ENCODE measurements at places on chromosomes 1 and 21. TPM values are rescaled to one million over a fixed set of nuclear protein-coding genes. Genes with fewer than 3 reads are reported as not detected.
A peak's percentile ranks its signal among the peaks of the same experiment; 100 is the strongest.

GRCh38 chr1:104593413-104594187 is 843.9 kb downstream of the AMY1C start:
- no peak for DNase-seq

CFHR4 gene
- not detected for polyA plus RNA-seq

- peak; percentile 49 for DNase-seq
Observed at GRCh38 chr1:16612332-16613172, 812 bp downstream of the NBPF1 start.

SLC2A5 gene
- polyA plus RNA-seq, result 0.12 TPM

DNA sequence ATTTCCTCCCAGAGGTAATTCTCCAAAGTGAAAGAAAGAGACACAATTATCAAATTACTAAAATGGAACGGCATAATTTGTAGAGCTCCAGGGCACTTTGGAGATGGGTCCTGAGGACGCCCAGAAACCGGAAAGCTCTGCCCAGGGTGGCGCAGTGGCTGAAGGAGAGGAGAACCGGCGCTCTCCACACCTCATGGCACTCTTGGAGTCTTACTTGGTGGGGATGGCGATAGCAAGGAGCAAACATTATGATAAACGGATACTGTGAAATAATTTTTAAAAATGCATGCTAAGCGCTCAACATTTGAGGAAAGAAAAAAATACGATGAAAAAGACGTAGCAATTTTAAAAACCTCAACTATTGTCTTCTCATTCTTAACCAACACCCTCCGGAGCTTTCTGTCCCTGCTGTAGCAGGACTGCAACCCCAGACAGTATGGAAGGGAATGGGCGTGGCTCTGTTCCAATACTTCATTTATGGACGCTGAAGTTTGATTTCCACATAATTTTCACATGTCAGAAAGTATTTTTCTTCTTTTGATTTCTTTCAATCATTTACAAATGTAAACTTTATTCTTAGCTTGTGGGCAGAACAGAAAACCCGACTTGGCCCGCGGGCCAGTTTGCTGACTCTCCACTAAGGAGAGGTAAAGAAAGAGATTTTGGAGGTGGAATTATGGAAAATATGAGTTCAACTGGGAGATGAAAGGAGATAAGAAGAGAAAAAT is 1.1 kb downstream of the S100A11 start:
- peak; percentile 42 for DNase-seq

CASP9 gene
- 13.3 TPM for polyA plus RNA-seq

GRCh38 chr1:151616505-151616849 is 4.6 kb downstream of the SNX27 start:
- DNase-seq, result no peak

- no peak for DNase-seq
Observed at GRCh38 chr21:28269173-28269572, 723.5 kb downstream of the LTN1 start.

ARMH1 gene
- polyA plus RNA-seq, result 1.7 TPM

TAL1 gene
- polyA plus RNA-seq, result not detected

GRCh38 chr1:178496410-178497135 is at the start of gene CLEC20A:
Gene CLEC20A (minus strand): TSS chr1:178496964. CDS start chr1:178496939, 25 bp downstream.
- DNase-seq, result no peak

VHLL gene
- polyA plus RNA-seq, result not detected

GRCh38 chr1:228403231-228403631 is 3.4 kb downstream of the TRIM11 start:
- DNase-seq, result no peak

DNA sequence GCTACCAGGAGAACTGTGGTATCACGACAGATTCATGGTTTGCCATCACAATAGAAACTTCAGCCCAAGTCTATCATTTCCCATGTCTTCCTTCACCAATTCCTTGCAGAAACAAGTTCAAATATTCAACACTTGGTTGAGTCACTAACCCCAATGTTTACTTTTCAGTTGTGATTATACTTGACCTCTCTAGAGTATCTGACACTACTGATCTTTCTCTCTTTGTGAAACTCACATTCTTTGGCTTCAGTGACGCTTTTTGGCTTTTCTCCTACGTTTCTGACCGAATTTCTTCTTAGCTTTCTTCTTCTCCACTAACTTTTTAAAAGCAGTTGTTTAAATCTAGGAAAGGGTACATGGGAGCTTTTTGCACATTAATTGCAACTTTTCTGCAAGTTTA is 48.8 kb upstream of the HMGB4 start:
- no peak for DNase-seq

NR0B2 gene
- polyA plus RNA-seq, result not detected

DNA sequence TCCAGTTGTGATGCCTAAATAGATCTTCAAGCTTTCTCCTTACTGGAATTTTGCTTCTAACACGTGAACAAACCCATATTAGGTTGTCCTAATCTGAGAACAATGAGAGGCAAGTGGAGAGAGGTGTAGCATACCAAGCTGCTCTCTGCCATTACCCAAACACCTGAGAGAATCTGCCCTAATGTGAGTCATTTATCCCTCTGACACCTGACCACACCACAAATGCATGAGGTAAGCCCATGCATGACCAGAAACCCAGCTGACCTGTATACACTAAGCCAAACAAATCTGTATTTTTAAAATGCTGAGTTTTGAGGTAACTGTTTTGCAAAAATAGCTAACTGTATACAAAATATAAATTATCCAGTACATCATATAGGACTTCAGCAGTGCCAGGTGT is 1458.1 kb upstream of the B3GALT2 start:
- DNase-seq, result no peak

CHTOP gene
- 79.2 TPM for polyA plus RNA-seq

GRCh38 chr1:41557751-41558455 is 73.4 kb upstream of the EDN2 start:
- no peak for DNase-seq

GRCh38 chr1:161335796-161336195 is 21.6 kb downstream of the SDHC start:
- DNase-seq, result no peak

DNA sequence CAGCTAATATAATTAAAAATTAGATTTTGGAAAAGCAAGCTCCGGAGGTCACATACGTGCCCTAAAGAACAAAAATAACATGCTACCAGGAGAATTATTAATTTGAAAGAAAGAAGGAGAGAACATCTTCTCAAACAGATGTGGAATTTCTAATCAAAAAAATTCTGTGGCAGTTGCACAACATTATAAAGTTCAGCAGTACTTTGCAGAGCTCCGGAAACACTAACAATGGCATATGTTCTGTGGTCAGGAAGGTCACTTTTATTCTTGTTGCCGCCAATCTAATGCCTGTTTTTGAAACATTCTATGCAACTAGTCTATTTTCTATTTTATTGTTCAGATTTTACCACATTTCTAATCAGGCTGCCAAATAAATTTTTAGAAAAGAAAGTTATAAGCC is 186.8 kb downstream of the SMYD3 start:
- DNase-seq, result no peak

PEX10 gene
- polyA plus RNA-seq, result 20.7 TPM

DNA sequence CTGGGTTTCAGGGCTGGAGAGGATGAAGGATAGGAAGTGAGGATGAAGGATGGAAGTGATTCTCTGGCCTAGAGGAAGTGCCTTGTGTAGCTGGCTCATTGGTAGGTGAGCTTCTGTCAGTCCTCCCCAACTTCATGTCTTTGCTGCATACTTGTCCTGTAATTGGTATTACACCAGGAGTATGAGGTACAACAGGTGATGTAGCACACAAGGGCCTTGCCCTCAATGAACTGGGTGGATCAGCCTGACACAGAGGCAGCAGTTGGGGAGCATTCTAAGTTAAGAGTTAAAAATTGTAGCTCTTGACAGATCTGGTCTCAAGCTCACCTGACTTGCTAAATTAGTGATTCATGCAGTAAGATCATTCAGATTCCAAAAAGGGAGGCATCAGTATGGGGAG is 37.9 kb upstream of the CACNA1E start:
- DNase-seq, result no peak

DNA sequence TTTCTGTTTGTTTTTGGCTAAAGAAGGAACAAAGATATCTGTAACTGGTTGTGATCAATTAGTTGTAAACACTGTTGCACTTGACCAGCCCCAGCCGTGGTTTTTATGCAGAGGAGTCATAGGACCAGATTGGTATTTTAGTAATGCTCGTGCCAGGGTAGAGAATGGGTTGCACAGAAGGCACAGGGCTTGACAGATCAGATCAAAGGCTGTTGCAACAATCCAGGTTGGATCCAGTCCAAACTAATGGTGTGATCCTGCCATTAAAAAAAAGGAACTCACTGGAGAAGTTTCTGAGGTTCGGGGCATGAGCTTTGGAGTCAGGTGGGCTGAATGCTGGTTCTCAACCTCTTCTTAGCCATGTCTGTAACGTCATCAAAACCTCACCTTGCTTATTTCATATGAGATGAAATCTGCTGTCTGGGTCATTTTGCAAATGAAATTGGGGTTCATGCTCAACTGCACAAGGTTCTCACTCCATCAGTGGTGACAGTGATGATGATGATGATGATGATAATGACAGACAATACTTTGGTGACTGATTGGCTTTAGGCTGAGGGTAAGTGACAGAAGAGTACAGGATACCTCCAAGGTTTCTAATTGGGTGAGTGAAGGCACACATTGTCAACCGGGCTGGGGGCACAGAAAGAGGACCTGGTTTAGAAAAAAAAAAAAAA is 43.1 kb downstream of the ZNF281 start:
- DNase-seq, result no peak

COL11A1 gene
- polyA plus RNA-seq, result 13.3 TPM

HPCAL4 gene
- polyA plus RNA-seq, result 0.08 TPM

PRAMEF33 gene
- polyA plus RNA-seq, result not detected

DNA sequence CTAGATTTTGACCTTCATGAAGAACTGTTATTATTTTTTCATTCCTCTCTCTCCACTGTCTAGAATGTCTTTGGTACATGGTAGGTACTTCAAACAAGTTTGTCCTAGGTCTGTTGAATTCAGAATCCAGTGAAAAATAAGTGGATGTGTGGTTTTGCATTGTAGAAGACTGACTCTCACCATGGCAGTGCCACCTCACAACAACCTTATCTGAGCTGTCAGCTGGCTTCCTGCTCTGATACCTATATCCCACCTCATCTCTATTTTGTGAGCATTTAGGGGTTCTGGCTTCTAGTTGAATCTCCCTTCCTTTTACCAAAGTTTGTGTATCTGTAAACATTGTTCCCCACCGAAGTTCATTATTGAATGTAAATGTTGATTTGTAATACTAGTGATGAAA is 9.1 kb downstream of the SWT1 start:
- no peak for DNase-seq

WDR77 gene
- polyA plus RNA-seq, result 53.0 TPM

GRCh38 chr1:26161415-26162219 is 2.7 kb downstream of the FAM110D start:
- DNase-seq, result peak; percentile 26

PARK7 gene
- 372 TPM for polyA plus RNA-seq

- DNase-seq, result no peak
Observed at GRCh38 chr1:20723537-20724363, 5.9 kb upstream of the KIF17 start.

DNA sequence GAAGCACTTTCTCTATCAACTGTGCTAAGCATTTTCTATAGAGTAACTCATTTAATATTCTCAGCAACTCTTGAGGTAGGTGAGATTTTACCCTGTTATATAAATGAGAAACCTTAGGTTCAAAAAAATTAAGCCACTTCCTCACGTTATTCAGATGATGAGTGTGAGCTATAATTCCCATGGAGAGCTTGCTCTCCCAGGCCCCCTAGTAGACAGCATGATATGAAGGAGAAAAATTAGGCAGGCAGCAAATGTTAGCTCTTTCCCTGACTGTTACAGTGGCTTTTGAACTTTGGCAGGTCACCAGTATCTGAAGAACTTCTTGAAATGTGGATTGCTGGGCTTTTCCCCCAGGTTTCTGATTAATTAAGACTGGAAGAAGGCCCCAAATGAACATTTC is 753.1 kb downstream of the NCAM2 start:
- DNase-seq, result no peak

GRCh38 chr1:185257950-185258208 is 59.2 kb downstream of the IVNS1ABP start:
- no peak for DNase-seq

DNA sequence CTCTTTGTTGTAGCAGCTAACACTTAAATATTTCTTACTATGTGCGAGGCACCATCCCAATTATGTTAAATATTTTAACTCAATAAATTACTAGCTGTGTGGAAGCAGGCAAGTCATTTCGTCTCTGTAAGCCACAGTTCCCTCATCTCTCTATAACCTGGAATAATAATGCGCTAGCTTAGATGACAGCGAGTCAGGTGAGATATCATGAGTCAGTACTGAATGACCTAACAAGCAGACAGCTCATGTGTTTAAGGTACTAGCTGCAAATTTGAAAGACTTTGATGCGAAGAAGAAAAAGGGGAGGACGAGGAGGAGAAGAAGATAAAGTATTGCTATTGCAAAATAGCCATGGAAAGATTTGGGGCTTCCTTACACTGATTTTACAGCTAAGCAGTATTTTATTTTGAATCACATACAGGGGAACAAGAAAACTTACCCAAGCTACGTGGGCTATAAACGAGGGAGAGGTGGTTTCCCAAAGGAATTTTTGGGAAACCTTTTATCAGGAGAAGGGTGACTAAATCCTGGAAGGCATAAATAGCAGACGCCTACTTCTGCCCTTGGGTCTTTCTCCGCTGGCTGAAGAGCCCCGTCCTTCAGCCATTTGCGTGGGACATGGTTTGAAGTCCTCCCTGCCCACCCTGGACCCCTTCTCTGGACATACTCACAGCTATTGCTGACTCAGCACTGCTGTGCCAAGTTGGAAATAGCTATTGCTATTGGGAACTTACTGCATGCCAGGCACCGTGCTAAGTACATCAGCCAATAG is 8.9 kb downstream of the CITED4 start:
- DNase-seq, result no peak

DNA sequence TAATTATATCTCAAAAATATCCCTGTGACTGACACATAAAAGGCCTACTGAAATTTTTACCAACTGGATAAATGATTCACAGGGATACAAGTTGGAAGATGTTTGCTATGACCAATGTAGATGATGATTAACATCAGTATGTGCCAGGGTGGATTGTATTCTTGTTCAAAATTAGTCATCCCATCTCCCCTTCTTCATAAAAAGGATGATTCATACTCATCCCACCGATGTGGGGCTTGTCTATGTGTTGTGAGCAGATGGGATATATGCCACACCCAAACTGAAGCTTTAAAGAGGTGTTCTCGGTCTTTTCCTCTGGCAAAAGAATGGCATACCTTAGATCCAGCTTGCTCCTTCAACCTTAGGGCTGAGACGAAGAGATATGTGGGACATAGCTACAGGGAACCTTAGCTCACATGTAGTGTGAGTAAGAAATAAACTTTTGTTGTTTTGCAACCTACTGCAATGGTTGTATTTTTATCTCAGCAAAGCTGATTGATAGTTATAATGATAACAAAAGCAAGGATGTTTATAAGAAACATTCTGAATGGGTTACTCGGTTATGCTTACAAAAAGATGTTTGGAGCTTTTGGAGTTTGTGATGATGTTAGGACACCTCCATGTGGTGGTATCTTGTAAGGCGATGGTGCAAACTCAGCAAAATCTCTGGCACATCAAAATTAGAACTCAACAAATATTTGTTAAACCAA is 29.4 kb downstream of the SPATA17 start:
- peak; percentile 71 for DNase-seq
